Stimulated activated CD4-positive, alpha-beta T cell treated with anti-CD3 and anti-CD28 coated beads, Interleukin-15, amount 100 ng/mL, for 48 hours (primary cell): ENCODE measurements at places on chromosomes 7 and 10.
A peak's percentile ranks its signal among the peaks of the same experiment; 100 is the strongest.

DNA sequence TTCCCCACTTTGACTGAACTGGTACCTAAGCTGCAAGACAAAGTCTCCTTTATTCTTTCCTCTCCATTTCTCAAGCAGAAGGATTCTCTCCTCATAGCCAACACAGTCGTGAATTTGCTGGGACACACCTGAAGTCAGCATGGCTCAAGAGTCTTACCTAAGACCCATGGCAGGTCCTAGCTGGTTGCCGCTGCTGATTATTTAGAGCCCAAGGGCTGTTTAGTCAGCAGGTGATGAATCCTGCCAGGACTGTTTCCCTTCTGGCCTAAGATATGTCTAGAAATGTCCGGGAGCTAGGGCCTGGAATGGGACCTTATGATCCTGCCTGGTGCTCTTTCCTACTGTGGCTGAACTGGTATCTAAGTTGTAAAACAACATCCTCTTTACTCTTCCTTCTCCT lies 82.8 kb downstream of the AHCYL2 start:
- DNase-seq, result no peak

DNA sequence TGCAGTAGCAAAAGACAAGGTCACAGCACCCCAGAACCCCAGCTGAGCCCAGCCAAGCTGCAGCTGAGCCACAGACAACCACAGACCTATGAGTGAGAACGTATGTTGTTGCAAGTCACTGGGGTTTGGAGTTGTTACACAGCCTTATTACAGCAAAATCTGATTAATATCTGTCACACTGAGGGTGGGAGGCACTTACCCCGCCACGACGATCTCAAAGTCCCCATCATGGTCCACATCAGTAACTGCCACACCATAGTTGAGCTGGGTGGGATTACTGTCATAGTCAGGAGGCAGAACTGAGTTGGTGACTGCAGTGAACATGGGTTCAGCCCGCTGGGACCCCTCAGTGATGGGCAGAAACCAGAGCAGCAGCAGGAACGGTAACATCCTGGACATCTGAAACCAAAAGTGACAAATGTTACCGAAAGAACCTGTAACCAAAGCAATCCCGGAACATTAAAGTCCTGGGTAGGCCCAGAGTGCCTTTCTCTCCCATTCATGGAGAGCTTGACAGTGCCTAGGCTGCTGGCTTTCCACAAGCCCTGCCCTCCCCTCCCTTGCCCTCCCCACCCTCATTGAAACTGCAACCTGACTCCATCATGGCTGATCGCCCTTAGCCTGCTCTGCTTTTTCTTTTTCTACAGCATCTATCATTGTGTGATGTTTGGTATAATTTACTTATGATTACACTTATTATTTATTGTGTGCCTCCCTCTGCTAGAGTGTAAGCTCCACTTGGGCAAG lies 19.3 kb downstream of the CRTAC1 start:
- DNase-seq, result no peak

GRCh38 chr7:44167920-44168319 lies 21.3 kb downstream of the GCK start:
- no peak for DNase-seq

- no peak for DNase-seq
These were observed 44.3 kb upstream of the INPP5A start for GRCh38 chr10:132493246-132493755.

GRCh38 chr10:27884185-27884641 lies 114.7 kb downstream of the ODAD2 start:
- no peak for DNase-seq

- no peak for DNase-seq
These were observed 109.2 kb upstream of the AGK start for GRCh38 chr7:141441837-141442627.

GRCh38 chr7:121395494-121395960 lies 581 bp downstream of the FAM3C start:
- peak; percentile 22 for DNase-seq

DNA sequence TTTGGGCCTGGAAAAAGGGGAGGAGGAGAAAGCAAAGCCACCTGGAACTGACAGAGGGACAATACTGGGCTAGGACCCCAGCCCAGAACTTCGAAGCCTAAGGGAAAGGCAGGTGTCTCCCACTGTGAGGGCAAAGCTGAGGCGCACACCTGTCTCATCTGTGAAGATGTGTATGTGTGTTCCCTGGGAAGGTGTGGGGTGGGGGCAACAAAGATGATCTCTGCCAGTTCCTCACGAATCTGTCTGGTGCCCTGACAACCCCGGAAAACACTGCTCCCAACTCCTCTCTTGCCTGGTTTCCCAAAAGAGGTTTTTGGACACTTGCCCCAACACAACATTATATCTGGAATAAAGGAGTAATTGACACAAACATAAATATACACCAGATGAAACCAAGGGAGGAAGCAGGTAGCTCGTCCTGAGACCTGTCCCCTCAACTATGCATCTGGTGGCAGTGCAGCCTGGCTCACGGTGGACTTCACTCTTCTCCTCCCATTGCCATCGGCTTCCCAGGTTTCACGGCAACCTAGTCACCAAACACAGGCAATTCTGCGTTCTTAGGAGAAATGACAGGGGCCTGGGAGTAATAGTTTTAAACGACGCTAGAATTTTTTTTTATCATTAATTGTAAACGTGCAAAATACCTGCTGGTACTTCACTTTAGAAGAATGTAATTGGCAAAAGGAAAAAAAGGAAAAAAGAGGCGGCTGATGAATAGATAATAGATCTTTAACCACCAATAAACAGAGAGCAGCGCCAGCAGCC lies 1.7 kb upstream of the EMX2 start:
- DNase-seq, result no peak

DNA sequence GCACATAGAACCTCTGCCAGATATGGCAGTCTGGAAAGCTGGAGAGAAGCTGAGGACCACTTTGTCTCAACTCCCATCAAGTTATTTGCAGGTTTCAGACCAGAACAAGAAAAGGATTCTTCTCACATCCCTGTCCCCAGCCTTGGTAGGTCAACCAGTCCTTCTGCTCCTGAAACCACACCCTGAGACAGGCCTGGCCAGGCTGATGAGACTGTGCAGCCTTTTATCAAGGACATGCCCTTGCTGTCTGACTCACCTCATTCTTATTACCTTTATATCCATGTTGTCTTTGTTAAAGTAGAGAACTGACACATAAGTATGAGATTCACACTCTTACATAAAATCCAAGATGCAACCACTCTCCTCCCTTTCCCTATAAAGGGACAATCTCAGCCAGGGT lies 354.9 kb downstream of the PLXNA4 start:
- DNase-seq, result no peak

GRCh38 chr10:75737580-75737949 lies 306.1 kb downstream of the LRMDA start:
- DNase-seq, result no peak

- DNase-seq, result no peak
These were observed 135.9 kb downstream of the CUX1 start for GRCh38 chr7:101953248-101953819.

- no peak for DNase-seq
These were observed 18.4 kb upstream of the SORCS3 start for GRCh38 chr10:104622598-104623209.

DNA sequence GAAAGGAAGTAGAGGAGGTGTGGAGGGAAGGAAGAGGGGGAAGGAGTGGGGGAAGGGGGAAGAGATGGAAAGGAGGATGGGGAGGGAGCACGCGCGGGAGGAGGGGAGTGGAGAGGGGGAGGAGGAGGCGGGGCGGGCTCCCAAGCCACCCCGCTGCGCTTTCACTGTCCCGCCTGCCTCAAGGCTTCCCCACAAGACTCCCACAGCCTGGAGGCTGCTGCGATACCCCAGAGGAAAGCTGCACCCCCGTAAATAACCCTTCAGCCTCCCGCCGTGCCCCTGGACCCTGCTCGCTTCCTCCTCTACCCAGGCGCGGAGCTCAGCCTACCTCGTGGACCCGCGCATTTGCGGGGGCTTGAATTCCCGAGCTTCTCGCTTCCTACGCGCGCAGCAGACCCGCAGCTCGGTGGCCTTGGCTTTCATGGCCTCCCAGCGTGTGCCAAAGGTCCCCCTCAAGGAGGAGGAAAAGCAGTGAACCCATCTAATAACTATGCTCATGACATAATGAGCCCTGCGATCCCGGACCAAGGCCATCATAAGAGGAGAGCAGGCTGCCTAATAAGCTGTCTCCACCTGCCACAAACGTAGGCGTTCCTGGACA lies at the start of gene C10orf67:
C10orf67 (minus strand) TSS at position 557 of the 601 bp plus-strand sequence; CDS start at position 534, 23 bp downstream.
- no peak for DNase-seq

- no peak for DNase-seq
These were observed 43.7 kb upstream of the DLD start for GRCh38 chr7:107847168-107847835.

GRCh38 chr7:27434756-27435400 lies 192.3 kb downstream of the EVX1 start:
- no peak for DNase-seq

- no peak for DNase-seq
These were observed 22.1 kb upstream of the CARD11 start for GRCh38 chr7:3065724-3066143.

DNA sequence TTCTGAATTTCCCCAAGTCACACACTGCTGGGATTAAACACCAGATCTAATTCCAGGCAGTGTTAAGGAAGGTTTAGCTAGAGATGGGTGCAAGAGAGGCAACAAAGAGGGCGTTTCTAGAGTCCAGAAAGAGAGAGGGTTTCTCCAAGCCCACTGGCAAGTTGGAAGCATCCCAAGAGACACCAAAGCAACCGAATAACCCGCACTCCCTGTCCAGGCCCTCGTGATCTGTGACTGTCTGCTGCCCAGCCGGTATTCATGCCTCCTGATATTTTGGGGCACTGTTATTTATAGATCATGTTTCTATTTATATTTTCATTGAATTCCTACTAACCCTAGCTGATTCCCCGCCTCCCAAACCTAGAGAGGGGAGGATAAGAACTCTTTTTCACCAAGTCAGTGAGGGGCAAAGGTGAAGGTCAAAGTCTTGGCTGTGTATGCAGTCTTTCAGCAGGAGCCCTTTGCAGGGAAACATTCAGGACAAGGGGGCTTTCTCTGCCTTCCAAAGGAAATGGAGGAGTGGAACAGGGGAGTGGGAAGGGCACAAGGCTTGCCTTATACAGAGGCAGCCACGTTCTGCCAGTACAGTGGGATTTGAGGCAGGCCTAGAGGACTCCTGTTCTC lies 103.6 kb downstream of the SH3PXD2A start:
- DNase-seq, result no peak

DNA sequence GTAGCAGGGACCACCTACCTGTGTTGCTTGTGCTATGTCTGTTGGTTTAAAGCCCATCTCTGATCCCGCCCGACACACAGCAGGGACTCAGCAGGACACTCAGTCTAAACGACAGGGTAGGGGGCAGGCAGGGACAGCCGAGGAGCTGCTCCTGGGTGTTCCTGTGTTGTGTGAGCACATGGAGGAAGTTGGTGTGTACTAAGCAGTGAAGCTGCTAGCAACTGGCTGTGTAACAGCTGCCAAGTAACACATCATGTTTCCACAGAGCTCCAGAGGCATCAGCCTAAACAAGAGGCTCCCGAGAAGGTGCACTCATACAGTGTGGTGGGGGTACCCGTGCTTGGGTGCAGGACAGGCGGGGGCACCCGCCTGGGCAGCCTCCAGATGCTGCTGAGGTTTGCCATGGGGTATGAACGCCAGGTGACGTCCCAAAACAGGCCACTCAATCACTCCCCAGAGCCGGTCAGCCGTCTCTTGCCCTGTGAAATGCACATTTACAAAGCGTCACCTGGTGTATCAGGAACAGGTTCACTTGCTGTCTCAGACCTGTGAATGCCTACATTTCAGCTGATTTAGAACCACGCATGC lies 59.6 kb downstream of the PTPRN2 start:
- no peak for DNase-seq

- DNase-seq, result no peak
These were observed 15.7 kb downstream of the ITGA8 start for GRCh38 chr10:15703944-15704580.

GRCh38 chr7:139393621-139394211 lies 34.0 kb downstream of the LUC7L2 start:
- DNase-seq, result no peak

DNA sequence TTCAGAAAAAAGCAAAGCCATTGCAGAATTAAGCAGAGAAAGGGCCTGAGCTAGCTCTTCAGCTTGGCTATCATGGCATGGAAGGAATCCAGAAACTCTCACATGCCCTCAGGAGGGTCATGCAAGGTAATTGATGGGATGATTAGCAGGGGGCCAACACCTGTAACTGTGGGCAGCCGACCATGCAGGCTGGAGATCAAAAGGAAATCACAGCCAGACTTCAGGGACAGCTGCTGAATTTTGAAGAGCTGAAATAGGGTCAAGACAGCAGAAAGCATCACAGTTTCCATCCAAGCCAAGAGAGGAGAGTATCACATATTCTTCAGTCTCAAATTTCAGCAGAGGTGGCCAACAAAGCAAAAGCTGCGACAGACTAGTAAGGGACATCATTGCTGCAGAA lies 239.6 kb upstream of the STEAP1 start:
- no peak for DNase-seq

- no peak for DNase-seq
These were observed 90.2 kb upstream of the RET start for GRCh38 chr10:42986633-42987032.

DNA sequence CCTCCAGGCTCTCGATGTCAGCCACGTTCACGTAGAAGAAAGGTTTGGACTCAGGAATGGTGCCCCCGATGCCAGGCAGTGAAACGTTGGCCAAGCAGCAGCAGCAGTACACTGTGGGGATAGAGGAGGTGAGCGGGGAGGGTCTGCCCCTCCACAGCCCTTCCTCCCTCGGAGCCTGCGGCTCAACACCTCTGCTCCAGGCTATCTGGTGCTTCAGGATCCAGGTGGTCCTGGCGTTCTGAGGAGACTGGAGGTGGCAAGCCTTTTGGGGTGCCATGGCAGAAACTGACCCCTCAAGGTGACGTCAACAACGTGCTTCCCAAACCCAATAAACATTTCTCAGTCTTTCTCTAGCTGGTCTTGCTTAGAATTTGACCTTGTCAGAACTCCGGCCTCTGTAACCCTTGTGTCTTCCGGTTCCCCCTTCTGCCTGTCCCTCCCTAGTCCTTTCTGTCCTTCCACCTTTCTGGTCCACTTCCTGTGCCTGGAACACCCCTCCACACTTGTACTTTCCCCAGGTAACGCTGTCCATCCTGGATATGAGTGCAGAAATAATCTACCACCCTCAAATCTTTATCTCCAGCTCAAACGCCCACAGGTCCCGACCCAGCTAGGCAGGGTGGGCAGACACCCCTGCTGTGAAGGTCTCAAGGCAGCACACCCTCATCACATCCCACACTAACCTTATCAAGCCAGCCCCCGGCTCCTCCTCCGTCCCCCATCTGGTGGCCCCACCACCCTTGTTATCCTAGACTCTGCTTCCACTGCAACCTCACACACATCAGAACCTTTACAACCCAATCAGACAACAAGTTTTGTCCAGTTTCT lies 36.5 kb downstream of the DENND11 start:
- DNase-seq, result no peak
